Activated T-helper 2 cell treated with anti-CD3 and anti-CD28 coated beads, Interferon-gamma antibody, Interleukin-2, Interleukin-4, amounts not matched to agents 10 μg/mL and 5 μg/mL and 100 μg/mL, durations not matched to agents 14 hours and 24 hours and 36 hours (primary cell): ENCODE measurements at places on chromosomes 5 and 9. TPM values are rescaled to one million over a fixed set of nuclear protein-coding genes. Genes with fewer than 3 reads are reported as not detected.

The SPATA31A7 gene
- not detected in 2 replicates for total RNA-seq

The LARP1 gene
- total RNA-seq: 278 and 301 TPM in 2 replicates

The MYOT gene
- total RNA-seq: not detected in 2 replicates

The CNTFR gene
- total RNA-seq: not detected in 2 replicates

DNA sequence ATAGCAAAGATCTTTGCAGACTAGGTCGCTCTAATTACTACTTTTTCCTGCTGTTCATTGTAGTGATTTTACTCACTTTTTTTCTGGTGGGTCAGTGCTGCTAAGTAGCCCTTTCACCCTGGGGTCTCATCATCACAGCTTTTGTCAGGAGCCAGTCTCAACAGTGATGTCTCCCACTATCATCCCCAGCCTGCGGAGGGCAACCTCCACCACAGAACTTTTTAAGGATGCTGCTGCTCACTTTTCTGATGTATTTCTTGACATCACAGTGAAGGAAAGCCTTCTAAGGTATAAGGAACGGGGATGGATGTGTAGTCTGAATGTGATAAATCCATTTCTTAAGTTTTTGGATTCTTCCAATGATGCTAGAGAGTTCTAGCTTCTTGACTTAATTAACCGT lies 242.5 kb upstream of the RIOK2 start:
- no peak for DNase-seq

DNA sequence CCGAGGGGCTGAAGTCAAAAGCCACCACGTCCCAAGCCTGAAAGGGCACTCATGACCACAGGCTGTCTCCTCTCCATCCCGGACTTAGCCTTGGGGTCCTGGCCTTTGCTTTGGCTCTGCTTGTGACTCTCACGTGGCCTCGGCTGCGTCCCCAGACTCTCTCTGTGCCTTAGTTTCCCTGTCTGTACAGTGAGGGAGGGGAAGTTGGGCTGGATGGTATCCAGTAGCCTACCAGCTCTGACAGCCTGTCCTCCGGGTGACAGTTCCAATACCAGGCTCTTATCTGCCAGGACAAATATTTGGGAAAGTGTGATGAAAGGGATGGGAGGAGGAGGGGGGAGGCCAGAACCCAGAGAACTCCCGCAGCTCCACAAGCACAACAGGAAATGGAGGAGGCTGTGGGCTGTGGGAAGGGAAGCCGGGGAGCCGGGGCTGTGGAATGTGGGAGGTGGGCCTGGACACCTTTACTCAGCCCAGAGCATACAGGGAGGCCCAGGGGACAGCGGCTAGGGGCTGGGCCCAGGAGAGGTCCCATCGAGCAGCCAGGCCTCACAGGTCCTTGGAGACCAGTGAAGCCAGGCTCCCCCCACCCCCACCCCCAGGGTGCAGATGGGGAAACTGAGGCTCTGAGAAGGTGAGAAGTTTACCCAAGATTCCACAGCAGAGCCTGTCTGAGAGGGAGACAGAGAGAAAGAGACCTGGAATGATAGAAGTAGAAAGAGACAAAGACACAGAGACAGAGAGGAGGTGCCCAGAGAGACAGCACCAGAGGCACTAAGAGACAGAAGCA lies 18.3 kb downstream of the PDGFRB start:
- no peak for DNase-seq

DNA sequence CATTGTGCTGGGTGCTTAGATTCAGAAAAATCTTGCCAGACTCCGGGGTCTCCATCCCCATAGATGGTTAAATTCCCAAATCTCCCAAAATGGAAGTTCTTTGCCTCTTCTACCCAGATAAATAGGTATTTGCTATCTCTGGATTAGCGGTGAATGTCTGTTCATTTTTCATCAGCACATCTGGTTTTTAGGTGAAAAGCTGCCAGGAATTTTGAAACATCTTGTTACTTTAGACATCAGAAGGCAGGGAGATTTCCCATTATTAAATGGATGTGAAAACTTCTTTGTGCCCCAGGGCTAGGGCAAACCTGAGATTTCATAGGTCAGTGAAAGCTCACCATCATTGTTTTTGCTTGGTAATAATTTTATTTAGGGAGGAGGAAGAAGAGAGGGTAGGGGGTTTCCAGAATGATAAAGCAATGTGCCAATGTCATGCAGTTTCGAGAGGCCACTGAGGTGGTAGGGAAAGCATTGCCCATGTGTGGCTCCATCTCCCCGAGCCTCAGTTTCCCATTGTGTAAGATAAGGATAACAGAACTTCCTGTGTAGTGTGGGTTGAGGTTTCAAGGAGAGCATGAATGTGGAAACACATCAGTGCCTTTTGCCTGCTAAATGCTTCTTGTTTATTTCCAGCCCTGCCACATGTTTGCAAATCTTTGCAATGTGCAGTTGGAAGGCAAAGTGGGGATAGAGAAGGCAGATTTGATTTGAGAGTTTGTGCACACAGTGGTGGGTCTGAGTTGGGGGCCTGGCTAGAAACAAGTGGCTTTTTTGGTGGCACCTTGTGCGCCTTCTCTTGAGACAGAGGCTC lies 147.2 kb upstream of the KLF4 start:
- no peak for DNase-seq

DNA sequence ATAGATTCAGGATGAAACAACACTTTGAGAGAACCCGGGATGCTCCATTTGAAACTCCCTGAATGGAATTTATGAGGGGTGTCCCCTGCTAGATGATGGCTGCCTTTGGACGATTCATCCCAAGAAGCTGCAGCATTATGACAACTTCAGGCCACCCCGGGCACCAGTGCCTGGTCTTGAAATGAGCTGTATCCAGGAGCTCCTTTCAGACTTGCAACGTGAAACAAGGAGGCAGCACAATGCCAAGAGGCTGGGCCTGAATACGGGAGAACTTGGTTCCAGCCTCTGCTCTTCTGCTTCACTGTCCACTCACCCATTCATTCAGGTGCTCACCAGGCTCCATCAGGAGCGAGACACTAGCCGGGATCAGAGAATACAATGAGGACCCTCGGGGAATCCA lies 78.3 kb downstream of the STK10 start:
- no peak for DNase-seq

DNA sequence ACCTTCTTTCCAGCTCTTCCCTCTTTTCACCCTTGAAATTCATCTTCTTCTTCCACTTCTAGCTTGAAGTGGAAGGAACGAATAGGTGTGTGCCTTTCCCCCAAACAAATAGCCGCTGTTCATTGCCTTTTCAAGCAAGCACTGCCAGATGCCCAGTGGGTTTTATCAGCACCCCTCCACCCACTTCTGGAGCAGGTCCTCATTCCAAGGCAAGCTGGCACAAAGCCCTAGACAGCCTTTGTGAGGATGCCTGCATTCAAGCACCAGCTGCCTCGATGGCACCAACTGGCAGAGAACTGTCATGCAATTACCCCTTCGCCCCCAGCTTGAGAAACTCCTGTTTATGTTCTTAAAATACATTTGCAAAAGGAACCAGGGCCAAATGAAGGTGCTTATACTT lies 36.5 kb downstream of the SERINC5 start:
- no peak for DNase-seq

GRCh38 chr9:91500509-91501014 lies 76.9 kb upstream of the NFIL3 start:
- DNase-seq: no peak
